Renal pelvis (tissue), 12 donors: ENCODE measurements at places on chromosomes 4 and X. TPM values are rescaled to one million over a fixed set of nuclear protein-coding genes. Genes with fewer than 3 reads are reported as not detected.

- no peak for DNase-seq
These were observed 388.9 kb upstream of the PPP1R2C start for GRCh38 chrX:43166874-43167273.

GRCh38 chrX:149131774-149132173 is 373.3 kb downstream of the IDS start:
- DNase-seq = no peak

DNA sequence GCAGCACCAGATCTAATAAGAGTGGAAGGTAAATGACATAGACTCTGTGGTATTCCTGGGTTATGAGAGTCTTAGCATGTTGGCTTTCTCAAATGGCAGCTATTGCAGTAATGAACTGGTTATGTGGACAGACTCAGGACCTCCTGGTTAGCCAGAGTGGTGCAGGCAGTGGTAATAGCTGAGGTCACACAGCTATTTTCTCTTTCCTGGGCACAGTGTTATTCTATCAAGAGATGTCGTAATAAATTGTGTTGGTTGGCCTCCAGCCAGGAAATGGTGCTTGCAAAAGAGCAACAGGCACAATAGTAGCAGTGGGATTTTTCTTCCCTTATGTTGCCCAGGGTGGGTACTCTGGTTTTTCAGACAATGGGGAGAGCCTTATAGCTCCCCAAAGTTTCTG is 279.2 kb upstream of the FGF16 start:
- DNase-seq = no peak

DNA sequence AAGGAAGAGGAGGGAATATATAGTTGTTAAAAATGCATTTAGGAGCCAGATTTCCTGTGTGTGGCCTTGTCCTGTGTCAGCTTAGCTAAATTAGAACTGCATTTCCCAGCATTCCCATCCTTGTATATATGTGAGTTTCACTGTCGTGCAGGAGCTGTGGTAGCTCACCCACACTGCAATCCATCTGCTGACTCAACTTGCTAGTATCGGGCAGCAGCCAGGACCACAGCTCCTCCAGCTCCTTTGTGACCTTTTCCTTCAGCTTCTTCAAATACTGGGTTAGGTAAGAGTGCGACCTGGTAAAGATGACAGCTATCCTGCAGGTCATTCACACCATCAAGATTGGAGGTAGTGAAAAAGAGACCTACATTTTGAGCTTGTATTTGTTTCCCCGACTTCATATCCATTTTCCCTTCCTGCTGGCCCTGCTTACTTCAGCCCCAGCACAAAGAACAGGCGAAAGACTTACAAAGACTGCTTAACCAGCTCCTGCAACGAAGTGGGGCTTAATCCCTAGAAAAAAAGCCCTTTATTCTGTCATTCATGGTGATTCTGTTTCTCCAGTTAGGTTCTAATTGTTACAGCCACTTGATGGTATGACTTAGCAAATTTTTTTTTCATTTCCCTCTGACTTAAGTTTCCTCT is 11.4 kb downstream of the ASIC5 start:
- DNase-seq = no peak

DNA sequence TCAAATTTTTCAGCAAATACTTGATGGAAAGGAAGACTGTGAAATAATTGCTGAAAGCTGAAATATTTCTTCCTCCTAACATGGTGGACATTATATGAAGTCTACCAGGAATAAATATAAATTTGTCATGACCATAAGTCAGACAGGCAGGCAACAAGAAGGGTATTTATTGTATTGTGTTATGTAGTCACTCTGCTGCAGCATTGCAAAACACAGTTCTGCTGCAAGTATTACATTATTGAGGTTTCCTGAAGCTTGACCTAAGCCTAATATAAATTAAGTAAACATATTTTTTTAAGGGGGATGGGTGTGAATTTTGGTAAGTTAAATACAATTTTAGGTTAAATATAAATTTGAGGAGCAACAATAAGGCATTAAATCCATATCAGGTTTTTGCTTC is 60.2 kb upstream of the MAOA start:
- DNase-seq = no peak

GRCh38 chrX:98203800-98204199 is 1320.1 kb downstream of the RPA4 start:
- no peak for DNase-seq

DNA sequence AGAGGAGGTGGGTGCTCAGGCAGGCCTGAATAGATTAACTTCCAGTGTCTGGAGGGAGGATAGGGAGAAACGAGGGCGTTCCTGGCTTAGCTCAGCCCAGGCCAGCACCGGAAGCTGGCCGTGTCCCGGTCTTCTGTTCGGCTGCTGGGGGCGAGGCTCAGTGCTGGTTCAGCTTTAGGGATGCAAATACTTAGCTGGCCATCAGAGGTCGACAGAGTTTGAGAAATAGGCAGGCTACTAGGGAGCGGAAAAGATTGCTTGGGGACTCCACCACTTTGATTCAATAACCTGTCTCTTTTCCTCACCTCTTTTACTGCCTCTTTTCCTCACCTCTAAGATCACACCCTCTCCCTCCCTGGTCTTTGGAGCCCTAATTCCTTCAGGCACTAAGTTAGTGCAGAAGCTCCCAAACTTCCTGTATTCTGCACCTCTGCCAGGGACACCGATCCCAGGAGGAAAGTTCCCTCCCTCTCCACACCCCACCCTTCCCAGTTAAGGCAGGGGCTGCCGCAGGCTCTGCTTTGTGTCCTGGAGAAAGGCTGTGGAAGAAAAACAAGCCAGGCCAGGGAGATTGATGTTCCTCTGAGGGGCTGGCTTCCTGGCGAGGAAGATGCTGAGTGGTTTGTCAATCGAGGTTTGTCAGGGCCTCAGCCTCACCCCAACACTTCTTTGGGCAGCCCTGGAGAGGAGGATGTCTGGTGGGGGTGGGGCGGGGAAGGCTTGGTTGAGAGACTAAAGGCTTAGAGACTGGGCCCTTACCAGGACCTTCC is 6.0 kb upstream of the EFNB1 start:
- DNase-seq = no peak

DNA sequence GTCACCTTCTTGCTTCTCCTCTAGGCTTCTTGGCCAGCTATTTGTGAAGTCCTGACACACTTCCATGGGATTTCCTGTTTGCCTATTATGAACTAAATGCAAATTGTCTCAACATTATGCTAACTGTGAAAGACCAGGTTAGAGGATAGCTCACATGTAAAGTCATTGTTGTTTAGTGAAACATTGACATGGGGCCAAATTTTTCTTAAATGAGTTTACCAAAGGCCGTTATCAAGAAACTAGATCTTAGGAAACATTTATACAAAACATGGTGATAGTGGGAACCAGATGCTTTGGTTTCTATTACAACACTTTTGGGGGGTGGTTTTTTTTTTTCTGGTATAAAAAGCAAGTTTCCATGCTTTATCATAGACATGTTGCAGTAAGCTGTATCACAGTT is 466.8 kb upstream of the FAM241A start:
- DNase-seq = no peak

DNA sequence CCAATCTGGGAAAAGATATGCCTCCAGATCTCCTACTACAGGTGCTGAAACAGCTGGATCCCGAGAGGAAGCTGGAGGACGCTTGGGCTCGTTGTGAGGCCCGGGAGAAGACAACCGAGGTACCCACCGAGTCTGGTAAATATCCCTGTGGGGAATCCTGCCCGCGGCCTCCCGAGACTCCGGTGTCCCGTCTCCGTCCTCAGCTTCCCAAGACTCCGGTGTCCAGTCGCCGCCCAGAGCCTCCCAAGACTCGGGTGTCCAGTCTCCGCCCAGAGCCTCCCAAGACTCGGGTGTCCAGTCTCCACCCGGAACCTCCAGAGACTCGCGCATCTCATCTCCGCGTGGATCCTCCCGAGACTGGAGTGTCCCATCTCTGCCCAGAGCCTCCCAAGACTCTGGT is 639 bp downstream of the FAM47B start:
- no peak for DNase-seq

- DNase-seq = no peak
These were observed 31.5 kb upstream of the LNX1 start for GRCh38 chr4:53622739-53623151.

DNA sequence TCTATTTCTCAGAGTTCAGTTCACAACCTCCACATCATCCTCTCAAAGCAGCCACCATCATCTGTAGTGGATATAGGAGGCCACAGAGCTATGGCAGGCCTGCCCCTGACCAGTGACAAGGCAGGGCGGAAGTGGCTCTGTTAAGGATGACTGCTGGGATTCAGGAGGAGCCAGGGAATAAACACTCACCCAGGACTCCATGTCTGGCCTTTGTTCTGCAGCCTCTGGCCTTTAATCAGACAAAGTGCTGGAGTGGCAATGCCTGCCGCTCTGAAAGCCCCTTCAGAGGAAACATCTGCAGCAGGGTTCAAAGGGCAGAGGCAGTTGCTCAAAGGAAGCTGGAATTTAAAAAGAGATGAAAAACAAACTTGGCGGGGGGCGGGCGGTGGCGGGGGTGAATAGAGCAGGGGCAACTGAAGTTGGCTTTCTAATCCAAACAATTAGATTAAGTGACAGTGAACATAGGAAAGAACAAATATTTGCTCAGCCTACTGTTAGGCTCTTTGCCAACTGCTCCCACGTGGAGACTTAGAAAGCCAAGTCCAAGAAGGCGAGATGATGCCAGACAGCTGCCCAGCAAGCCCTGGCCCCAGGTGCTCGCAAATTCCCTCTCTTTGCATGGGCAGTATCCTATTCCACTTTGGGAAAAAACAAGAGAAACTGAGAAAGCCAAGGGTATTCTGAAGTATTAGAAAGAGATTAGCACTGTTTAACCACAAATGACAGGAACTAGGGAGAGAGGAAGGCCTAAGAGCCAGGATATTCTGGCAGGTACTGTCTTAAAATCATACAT is 5.5 kb downstream of the MPP1 start:
- no peak for DNase-seq

DNA sequence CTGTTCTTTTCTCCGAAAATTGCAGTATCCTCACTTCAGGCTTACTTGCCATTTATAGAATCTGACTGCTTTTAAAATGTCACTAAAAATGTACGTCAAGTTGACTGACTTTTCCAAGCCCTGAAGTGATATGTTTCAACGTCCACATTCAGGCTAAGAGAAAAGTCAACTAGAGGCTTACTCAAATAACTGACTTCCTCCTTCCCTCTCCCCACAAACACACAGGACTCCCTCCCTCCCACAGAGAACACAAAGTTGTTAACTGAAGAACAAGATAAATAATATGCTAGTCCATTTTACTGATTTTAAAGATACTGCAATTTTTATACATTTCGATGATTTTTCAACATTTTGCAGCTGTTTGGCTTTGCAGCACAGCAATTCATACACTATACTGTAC is 13.8 kb upstream of the CDKL2 start:
- no peak for DNase-seq

DNA sequence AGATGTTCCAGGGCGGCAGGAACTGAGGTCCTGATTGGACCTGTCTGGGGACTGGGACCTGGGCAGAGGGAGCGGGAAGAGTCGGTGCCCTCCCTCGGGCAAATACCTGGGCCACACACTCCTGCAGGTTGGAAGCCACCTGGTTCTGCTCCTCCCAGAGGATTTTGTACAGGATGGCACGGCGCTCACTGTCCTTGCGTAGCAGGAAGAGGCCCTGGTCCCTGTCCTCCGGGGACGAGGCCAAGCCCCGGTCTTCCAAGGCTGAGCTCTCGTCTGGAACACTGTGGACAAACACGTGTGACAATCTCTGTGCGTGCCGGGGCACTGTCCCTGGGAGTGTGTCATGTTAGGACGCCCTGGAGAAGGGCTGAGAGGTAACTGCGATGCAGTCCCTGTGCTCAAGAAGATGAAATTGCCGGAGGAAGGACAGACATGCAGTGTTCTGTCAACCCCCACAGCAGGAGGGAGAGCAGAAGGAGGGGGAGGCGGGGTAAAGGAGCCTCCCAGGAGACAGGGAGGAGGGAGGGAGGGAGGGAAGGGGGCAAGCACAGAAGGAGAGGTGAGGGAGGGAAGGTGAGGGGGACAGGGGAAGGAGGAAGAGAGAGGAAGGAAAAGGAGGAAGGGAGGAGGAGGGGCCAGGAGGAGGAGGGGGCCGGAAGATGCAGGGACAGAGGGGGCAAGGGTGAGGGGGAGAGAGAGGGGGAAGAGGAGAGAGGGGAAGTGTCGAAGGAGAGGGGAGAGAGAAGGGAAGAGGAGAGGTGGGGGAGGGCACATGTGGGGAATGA is 29.0 kb downstream of the PDHA1 start:
- DNase-seq = no peak

DNA sequence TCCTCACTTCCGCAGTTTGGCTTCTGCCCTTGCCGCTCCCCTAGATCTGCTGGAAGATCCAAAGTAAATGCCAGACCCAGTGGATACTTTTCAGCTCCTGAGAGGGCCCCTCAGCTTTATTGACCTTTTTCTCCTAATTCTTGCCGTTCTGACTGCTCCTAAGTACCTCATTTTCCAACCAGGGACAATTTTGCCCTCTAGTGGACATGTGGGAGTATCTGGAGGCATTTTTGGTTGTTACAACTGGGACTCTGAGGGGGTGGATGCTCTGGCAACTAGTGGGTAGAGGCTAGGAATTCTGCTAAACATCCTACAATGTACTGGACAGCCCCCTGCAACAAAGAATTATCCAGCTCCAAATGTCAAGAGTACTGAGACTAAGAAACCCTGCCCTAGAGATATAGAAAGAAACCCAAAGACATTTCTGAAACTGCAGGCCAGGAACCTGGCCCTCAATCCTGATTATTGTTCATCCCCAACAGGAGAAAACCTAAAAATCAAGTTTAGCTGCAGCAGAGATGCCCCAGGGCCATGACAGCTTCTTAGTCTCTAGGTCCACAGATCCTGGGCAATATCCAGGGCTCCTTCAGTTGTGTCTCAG is 3.4 kb downstream of the TEX13B start:
- no peak for DNase-seq

GRCh38 chr4:155442267-155443105 is 65.7 kb upstream of the MAP9 start:
- peak; percentile 80 for DNase-seq

DNA sequence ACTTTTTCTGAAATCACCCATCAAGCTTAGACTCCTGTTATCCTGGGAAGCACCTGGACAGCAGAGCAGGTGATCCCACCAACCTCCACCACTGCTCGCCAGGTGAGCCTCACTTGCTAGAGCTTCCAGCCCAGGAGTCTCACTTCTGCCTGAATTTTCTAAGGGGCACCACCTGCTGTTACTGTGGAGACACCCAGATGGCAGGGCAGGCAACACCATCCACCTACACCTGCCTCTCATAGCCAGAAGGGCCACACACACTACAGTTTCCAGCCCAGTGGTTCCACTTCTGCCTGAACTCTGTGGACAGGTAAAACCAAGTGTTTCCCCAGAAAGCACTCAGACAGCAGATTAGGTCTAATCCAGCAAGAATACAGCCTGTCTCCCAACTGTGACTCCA is 262.0 kb downstream of the ARAP2 start:
- DNase-seq = no peak

Gene EXOC1L
- polyA plus RNA-seq = not detected

Gene GABRG1
- 0.06 TPM for polyA plus RNA-seq

Gene SYN1
- polyA plus RNA-seq = 7.4 TPM

Gene SPATA4
- polyA plus RNA-seq = 1.5 TPM

Gene TCP11X2
- 0.97 TPM for polyA plus RNA-seq

Gene APEX2
- polyA plus RNA-seq = 16.0 TPM

Gene MEPE
- not detected for polyA plus RNA-seq

Gene TRAM1L1
- polyA plus RNA-seq = 15.4 TPM

Gene SPANXD
- not detected for polyA plus RNA-seq

Gene SMR3B
- polyA plus RNA-seq = not detected

Gene SSX4B
- not detected for polyA plus RNA-seq

Gene SORBS2
- 64.0 TPM for polyA plus RNA-seq

Gene EVC2
- polyA plus RNA-seq = 8.8 TPM

Gene GABRB1
- polyA plus RNA-seq = 1.2 TPM
